ENCODE measurements at places on chromosomes 5 and 9.
A peak's percentile ranks its signal among the peaks of the same experiment; 100 is the strongest.

DNA sequence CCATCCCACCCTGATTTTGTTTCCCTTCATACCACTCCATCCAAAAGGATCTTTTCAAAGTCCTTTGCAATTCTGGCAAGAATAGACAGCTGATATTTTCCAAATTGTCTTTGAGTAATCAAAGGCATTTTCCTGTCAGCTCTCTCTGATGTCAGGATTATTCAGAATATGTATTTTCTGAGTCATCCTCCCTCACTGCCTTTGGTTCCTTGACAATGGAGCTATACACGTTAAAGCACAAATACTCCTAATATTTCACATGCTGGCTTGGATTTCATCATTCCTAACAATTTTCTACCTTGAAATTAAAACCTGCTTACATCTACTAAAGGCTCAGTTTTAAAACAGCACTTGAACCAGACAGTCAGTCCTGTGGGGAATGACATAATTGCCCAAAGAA is 379.4 kb downstream of the GADD45G start:
- DNase-seq: no peak

DNA sequence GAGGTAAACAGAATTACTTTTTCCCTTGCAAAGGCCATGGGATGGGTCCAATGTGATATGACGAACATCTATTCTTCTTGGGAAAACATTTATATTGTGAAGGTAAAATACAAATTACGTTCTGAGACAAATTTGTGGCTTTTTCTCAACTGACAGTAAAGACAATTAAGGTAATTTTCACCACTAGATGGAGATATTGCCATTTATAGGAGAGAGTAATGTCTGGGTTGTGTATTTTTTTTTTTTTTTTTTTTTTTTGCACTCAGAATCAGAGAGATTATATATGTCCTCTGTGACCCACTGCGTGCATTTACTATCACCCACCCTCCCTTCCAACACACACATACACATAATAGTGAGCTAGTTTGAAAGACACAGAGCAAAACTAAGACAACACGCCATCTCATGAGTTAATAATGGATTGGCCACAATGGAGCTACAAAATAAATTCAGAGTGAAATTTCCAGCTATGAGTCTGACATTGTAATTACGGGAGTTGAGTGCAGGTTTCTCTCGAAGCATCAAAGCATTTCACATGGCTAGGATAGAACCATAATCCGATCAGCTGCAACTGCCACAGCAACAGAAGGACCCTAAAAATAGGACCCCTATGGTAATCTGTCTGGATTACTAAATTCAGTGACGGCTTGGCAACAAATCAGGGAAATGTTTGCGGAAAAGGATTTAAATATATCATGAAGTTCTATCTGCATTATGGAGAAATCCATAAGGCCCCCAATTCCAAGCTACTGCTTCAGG is 49.2 kb downstream of the ANXA1 start:
- DNase-seq: no peak

- DNase-seq: no peak
Measured at GRCh38 chr9:7094052-7094451, 336.3 kb downstream of the KDM4C start.

DNA sequence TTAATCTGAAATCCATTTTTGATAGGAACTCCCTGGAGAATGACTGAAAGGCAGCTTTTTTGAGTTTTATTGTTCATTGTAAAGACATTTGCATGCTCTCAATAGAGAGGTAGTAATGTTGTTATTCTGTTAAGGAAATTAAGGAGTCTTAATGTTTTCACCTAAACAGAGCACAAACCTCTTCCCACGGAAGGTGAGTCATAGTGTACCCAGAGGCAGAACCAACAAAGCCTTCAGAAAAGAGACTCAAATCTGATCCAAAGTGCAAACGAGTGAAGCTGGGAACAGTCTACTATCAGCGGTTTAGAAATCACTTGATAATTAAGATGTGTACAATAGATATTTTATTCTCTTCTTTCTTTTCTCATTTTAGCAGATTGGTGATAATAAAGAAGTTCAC is 470.5 kb downstream of the PLK2 start:
- DNase-seq: no peak

DNA sequence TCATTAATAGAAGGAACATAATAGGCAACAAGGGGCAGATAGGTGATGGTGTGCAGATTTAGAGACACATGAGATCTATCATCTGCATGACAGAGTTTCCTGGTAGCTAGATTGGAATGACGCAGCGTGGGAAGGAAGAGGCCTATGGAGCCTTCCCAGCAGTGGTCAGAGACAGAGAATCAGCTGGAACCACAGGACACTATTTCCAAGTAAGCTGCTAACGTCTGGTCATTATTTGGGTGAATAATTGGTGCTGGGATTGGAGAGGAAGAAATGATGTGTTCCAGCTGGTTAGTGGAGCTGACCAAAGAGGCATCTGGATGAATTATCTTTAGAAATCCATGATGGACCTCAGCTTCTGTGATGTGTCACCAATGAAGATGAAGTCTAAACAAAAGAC is 91.2 kb upstream of the PRR16 start:
- DNase-seq: no peak

- no peak for DNase-seq
Measured at GRCh38 chr5:72347801-72348308, 27.7 kb downstream of the PTCD2 start.

DNA sequence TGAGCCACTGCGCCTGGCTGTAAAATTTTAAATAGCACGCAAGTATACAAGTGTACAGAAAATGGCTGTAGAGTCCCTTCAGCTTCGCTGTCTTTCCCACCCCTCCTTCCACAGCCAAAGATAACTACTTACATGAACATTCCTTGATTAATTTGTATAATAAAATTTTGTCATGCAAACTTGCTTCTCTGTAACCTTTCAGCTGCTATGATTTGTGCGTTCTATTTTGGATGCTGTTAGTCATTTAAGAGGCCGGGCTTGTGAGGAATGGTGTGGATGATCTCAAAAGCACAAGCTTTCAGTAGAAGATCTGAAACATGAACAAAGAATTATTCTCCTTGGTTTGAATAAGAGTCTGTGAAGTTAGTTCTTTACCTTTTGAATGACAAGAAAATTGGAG is 115.0 kb upstream of the TLE1 start:
- DNase-seq: no peak

DNA sequence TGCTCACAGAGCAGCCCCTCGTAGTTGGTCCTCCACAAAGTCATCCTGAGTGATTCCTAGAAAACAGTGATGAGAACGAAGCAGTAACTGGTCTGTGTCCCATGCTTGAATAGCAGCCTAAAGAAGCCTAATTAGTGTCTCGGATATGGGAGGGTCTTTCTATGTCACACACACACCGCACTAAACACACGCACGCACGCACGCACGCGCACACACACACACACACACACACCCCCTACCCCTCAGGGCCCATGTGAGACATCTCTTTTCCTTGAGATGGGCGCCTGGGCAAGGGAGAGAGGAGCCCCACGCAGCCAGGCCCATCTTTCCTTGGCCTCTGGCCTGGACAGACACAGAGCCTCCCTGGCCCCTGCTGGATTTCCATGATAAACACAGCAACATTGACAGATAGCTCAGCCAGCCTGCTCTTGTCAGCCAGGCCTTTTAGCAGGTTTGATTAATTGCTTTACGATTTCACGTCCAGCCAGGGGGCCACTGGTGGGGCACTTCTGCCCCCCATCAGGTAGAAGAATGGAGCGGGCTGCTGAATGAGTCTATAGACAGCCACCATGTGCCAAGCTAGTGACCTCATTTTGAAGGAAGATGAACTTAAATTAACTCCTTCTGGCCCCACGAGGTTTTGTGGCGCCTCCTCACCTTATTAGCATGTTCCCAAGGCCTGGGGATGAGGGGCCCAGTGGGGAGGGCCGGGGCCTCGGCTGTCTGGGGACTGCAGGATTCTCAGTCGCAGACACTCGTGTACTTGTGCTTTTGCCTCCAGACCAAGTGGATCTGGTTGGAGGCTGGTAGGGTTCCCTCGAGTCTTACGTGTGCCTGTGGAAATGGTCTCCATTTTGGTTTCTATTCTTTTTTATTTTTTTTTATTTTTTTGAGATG is 36.2 kb upstream of the PRDM12 start:
- DNase-seq: no peak

DNA sequence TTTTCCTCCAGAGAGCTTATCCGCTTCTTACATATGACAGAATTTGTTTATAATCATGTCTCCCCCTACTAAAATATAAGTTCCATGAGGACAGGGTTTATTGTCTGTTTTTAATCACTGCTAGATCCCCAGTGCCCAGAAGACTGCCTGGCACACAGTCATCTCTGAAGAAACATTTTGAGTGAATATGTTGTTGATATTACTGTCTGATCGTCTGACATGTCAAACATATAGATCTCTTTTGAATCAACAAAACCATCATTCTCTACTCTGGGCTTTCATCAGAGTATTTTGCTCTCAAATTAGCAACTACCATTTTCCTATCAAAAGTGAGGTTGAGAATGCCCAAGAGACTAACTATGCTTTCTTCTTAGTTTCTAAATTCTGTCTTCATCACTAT is 67.3 kb upstream of the SHISAL2B start:
- DNase-seq: no peak

GRCh38 chr5:180305481-180305880 is 13.6 kb upstream of the MAPK9 start:
- no peak for DNase-seq

DNA sequence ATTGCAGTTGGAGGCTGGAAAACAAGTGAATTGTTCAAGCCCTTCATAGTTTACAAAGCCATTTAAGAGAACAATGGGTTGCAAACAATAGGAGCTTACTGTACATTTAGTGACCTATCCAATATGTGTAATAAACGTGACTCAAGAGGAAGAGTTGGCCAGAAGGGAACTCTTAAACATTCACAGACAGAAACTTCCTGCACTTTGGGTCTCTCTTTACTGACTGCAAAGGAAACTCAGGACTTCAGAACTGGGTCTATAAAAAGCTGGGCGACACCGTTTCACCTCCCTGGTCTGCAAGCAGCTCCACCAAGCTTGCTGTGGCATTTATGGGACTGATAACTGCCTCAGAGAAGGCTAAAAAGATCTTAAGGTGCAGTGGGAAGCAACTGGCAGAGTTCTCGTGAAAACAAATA is 48.7 kb upstream of the SPATA31D4 start:
- DNase-seq: no peak

GRCh38 chr5:135986891-135987401 is 32.2 kb upstream of the LECT2 start:
- DNase-seq: no peak

DNA sequence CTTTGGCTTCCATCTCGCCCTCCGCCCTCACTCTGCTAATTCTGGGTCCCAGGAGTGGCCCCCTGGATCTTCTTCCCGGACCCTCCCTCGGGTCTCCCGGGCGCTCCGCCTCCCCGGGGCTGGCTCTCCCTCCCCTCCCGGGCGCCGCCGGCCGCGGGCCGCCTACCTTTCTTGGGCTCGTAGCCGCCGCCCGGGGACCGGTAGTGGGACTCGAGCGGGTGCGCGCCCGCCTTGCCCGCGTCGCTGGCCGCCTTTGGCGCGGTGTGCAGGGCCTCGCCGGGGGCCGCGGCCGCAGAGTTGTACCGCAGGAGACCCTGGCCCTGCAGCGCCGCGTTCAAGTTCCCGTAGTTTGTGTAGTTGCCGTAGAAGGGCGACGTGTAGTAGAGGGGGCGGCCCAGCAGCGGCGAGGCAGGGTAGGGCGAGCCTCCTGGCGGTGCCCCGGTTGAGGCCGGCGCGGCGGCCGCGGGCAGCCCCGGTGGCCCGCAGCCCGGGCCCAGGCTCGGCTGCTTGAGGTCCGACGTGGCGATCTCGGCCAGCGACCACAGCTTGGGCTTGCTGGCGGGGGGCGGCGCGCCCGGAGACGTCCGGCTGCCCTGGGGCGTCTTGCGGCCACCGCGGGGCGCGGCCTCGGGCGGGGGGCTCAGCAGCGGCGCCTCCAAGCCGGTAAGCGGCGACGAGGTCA is 3.2 kb downstream of the IRX2 start:
- DNase-seq: no peak

DNA sequence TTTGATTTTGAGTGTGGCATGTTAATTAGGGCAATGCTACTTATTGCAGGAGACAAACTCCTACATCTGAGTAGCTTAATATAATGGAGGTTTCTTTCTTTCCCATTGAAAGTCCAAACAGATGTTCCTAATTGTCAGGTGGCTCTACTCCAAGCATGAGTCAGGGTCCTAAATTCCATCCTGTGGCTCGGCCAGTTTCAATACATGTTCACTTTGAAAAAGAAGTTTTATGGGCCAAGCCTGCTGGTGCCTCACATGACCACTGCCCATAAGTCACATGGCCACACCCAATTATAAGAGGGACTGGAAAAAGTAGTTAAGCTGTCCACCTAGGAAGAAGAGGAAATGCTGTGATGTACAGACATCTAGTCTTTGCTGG is 170.4 kb downstream of the ARRDC3 start:
- DNase-seq: no peak

DNA sequence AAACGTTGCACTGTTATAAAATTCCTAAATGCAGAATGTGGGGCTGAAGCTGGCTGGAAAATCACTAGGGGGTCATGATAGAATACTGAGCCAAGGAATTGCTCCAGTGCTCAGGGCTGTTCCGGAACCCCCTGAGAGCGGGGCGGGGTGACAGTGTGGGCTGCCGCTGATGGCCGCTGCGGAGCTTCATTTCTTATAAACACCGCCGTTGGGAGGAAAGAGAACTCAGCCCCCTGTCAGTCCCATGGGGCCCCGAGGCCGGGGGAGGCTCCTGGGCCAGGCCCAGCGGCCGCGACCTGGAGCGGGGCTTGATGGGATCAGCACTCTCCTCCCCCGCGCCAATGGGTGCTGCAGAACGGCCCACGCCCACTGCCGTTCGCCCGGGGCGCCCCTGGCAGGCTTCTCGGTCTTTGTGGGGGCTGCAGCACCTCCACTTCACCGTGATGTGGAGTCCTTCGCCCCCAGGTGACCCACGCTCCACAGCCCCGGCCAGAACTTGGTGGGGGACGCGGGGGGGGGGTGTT is 5.2 kb upstream of the IRF1 start:
- peak; percentile 58 for DNase-seq

- DNase-seq: no peak
Measured at GRCh38 chr5:110854200-110854599, 115.4 kb downstream of the SLC25A46 start.

DNA sequence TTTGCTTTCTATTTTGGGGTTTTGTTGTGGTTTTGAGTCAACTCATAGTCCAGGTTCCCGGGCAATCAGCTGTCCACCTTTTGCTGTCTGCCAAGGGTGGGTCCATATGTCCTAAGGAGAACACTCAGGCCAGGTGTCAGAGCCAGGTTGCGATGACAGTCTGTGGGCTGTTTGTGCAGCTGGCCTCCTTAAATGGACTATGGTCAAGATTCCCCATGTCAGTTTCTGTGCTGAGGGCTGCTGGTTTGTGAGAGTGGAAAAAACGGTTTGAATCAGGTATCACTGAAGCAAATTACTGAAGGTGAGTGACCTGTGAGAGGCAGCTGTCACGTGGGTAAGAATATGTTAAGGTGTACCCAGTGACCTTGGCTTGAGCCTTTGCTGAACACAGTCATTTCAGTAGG is 33.0 kb downstream of the SNX30 start:
- no peak for DNase-seq

GRCh38 chr9:126000256-126000655 is 253.1 kb downstream of the PBX3 start:
- DNase-seq: no peak

- no peak for DNase-seq
Measured at GRCh38 chr5:99355881-99356280, 427.1 kb upstream of the CHD1 start.
